ENCODE measurements at places on chromosomes 6 and 20. TPM values are rescaled to one million over a fixed set of nuclear protein-coding genes. Genes with fewer than 3 reads are reported as not detected.

- no peak overlapping the region for H3K27ac ChIP-seq
- no peak for DNase-seq
- no peaks in the 10 kb centered on the region for H3K36me3 ChIP-seq
- no peaks in the 10 kb centered on the region for H3K4me1 ChIP-seq
Observed at GRCh38 chr6:87945966-87946365, 101.7 kb upstream of the SPACA1 start.

Gene SLC22A2
- total RNA-seq = not detected

Gene TMEM170B
- 0.83 TPM for total RNA-seq

GRCh38 chr20:63080811-63081210 is 74.0 kb upstream of the BHLHE23 start:
- no peaks in the 10 kb centered on the region for H3K4me1 ChIP-seq
- H3K4me3 ChIP-seq = no peak overlapping the region
- H3K27ac ChIP-seq = no peak overlapping the region
- DNase-seq = no peak

Gene RREB1
- 13.0 TPM for total RNA-seq

DNA sequence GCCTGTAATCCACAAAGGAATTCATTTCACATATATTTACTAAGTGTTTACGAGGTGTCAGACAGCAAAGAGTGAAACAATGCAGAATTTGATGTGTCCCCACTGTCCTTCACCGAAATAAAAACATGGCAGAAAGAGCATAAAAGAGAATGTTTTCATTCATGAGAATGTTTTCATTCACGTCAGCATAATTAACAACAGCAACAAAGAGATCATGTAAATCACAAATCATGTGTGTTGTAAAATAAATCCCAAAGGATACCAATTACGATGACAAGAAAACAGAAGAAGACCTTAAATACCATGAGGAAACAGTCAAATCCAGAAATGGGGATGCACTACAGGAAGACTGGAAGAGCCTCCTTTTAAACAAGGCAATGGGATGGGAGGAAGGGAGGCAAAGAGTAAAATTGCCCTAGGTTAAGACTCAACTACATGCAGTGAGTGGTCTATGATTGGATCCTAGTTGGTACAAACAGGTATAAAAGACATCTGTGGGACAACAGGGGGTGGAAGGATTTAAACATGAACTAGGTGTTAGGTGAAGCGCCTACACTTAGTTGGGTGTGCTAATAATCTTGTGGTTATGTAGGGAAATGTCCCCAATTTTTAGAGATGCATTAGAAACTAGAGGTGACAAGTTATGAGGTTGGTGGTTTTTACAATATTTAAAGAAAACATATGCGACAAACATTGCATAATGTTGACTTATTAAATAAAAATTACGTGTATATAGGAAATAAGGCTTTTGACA is 1.5 kb downstream of the ZSCAN31 start:
- no peak overlapping the region for H3K4me3 ChIP-seq
- H3K4me1 ChIP-seq = no peaks in the 10 kb centered on the region
- no peak for DNase-seq
- H3K27me3 ChIP-seq = no peaks in the 10 kb centered on the region

- H3K36me3 ChIP-seq = no peaks in the 10 kb centered on the region
- H3K4me3 ChIP-seq = peak overlapping the region; percentile 81
- peaks cover 18% of the 10 kb centered on the region for H3K4me1 ChIP-seq
- peaks cover 3% of the 10 kb centered on the region for H3K27me3 ChIP-seq
- no peak for DNase-seq
Observed at GRCh38 chr20:21125072-21125848, 622 bp upstream of the KIZ start.
